Heart left ventricle (tissue), 16 donors: ENCODE measurements at places on chromosomes 3 and 15. TPM values are rescaled to one million over a fixed set of nuclear protein-coding genes. Genes with fewer than 3 reads are reported as not detected.

GRCh38 chr3:15347737-15348110 is 15.3 kb upstream of the SH3BP5 start:
- DNase-seq = no peak

DNA sequence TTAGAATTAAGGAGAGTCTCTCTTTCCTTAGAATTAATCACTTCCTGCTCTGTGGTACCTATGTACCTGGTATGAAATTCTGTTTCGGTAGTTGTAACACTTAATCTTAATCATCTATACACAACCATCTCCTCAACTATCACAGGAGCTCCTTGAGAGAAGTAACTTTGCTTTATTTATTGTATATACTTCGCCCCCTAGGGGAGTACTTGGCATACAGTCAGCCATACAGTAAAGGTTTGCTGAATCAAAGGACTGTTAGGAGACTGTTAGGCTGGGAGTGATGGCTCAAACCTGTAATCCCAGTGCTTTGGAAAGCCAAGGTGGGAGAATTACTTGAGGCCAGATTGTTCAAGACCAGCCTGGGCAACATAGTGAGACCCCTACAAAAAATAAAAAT is 44.7 kb downstream of the RORA start:
- no peak for DNase-seq

DNA sequence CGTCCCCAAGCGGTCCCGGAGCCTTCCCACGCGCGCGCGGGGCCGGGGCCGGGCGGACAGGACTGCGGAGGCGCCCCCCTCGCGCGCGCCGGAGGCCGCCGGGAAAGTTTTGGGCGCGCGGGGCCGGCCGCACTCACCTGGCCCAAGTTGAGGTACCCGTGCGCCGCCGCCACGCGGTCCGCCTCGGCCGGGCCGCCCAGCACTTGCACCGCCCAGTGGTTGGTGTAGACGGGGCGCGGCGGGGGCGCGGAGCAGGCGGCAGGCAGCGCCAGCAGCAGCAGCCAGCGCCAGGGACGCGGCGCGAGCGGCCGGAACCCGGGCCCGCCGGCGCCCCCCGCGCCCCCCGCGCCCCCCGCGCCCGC is 289 bp downstream of the PCSK6 start:
- DNase-seq = no peak

GRCh38 chr15:78101423-78102105 is 9.2 kb downstream of the SH2D7 start:
- DNase-seq = no peak

The FSIP1 gene
- polyA plus RNA-seq = 0.57 TPM

- DNase-seq = peak; percentile 59
Observed at GRCh38 chr3:194938845-194939531, 253.3 kb downstream of the FAM43A start.

The UMPS gene
- 7.8 TPM for polyA plus RNA-seq
